Nucleus accumbens (tissue), 56 donors: ENCODE measurements at places on chromosomes 5 and 9.

DNA sequence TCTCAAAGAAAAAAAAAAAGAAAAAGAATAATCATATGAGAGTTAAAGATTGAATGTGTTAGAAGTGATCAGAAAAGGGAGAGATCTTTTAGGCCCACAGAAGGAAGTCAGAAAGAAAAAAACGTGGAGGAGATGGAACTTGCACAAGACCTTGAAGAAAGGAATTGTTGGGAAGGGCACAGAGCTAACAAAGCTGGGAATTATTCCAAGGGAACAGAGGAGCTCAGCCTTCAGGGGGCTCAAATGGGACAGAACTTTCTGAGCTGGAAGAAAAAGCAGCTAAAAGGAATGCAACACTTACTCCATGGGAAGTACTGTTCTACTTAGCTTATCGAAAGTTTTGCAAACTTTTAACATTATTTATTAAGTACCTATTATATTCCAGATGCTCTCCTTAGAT is 153.4 kb upstream of the ADRA1B start:
- no peak for DNase-seq

DNA sequence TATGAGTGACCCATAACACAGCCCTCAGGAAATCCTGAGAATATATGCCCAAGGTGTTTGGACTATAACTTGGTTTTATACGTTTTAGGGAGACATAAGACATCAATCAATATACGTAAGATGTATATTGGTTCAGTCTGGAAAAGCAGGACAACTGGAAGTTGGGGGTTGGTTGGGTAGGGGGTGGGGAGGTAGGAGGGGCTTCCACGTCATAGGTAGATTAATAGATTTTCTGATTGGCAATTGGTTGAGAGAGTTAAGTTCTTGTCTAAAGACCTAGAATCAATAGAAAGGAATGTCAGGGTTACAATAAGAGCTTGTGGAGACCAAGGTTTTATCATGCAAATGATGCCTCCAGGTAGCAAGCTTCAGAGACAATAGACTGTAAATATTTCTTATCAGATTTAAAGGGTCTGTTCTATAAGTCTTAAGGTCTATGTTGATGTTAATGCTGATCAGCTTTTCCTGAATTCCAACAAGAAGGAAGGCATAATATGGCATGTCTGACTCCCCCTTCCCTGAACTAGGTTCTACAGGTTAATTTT is 2267.7 kb upstream of the ACO1 start:
- no peak for DNase-seq

- DNase-seq = no peak
Observed at GRCh38 chr5:131265311-131265803, 1.5 kb downstream of the CDC42SE2 start.

- DNase-seq = peak; percentile 27
Observed at GRCh38 chr9:111937781-111938426, 41.3 kb downstream of the UGCG start.

GRCh38 chr5:2261004-2261703 is 378.4 kb upstream of the IRX4 start:
- no peak for DNase-seq
